Diencephalon (tissue), 1 donor: ENCODE measurements at places on chromosomes 1 and 21. TPM values are rescaled to one million over a fixed set of nuclear protein-coding genes. Genes with fewer than 3 reads are reported as not detected.

SERTAD4 gene
- total RNA-seq = 26.8 TPM

GOLT1A gene
- 5.5 TPM for total RNA-seq

MLLT11 gene
- 86.0 TPM for total RNA-seq

CHI3L2 gene
- total RNA-seq = 0.92 TPM

LCE6A gene
- total RNA-seq = not detected

C1orf115 gene
- 9.7 TPM for total RNA-seq

RSPO1 gene
- total RNA-seq = not detected
